NB4 (cell line): ENCODE measurements at places on chromosomes 3 and 15.

DNA sequence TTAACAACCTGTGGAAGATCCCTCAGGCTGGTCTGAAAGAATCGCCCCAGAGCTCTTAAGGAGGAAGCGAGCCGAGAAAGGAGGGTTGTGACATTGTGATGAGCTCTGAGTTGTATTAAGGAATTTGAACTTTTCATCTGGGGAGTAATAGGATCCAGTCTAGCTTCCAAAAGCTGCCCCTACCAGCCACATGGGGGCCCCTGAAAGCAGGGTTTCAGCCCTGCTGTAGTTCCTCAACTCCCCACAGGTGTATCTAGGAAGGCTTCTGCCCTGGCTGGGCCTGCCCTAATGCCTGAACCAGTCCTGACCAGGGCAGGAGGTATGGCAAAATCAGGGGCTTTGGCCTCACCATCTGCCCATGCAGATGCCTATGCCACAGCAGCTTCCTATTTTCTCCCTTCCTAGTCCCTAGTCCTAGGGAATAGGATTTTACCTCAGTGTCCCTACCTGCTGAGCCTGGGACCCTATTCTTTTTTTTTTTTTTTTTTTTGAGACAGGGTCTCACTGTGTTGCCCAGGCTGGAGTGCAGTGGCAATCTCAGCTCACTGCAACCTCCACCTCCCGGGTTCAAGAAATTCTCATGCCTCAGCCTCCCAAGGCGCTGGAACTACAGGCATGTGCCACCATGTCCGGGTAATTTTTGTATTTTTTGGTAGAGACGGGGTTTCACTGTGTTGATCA lies 5.0 kb upstream of the AP3S2 start:
- DNase-seq, result peak; percentile 72

GRCh38 chr3:40869939-40870338 lies 329.4 kb upstream of the CTNNB1 start:
- DNase-seq, result no peak

DNA sequence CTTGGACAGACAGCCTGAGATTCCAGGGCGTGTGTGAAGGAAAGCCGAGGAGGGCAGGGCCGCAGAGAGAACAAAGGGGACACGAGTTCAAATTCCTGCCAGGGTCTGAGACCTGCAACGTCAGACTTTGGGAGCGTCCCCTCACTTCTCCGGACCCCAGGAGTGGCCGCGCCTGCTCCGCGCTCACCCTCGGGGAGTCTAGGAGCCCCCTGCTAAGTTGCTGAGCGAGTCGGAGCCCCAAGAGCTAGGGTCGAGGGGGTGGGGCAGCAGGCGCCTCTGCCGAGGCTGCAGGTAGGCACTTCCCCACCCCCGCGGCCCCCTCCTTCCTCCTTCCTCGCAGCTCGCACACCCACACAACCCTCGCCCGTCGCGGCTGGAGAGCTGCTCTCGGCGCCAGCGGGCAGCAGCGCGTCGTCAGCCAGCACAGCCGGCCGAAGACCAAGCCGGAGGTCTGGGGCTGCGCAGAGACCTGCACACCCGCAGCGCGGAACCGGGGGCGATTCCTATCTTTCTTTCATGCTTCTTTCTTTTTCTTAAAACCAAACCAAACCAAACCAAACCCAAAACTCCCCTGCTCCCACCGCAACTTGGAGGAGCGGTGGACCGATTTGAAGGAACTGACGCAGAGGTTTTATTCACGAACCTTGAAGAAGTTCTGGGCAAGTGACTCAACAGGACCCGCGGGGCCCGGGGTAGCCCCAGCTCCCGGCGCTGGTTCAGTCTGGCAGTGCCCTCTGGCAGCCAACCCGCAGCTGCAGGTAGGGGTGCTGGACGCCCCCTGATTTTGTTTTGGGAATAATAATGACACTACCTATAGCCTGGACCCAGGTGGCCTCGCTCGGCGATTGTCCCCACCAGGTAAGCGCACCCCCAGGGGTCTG lies at the start of gene ANKRD34C:
Gene ANKRD34C, plus strand, starts transcription at position 352 of the 881 bp plus-strand sequence. CDS start 10,563 bp downstream, outside the sequence.
- DNase-seq, result no peak

- DNase-seq, result peak; percentile 15
These were observed 194.1 kb upstream of the ARHGEF26 start for GRCh38 chr3:153927107-153927506.

GRCh38 chr3:149376718-149377407 lies 586 bp downstream of the TM4SF1 start:
- no peak for DNase-seq

DNA sequence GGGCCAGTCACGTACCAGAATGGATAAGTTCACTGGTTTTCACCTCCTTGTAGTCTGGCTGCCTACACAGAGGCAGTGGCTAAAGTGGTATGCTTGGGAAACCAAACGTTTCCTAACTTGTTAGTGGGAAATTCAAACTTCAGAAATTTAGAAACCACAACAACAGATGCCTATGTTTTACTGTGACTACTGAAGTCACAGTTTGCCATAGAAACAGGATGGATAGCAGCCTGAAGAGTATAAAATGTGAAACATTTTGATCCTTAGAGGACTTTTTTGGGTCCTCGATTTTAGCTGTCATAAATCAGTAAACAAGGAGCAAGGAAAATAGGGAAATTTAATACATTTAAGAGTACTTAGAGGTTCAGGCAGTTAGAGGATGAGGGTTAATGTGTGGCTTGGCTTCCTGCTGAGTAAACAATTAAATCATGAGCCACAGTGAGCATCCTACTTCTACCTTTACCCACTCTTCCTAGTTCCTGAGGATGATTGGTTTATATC lies 48.6 kb downstream of the CMSS1 start:
- DNase-seq, result peak; percentile 51
